NCI-H1092 (cell line): ENCODE measurements at places on chromosomes 4 and X.

GRCh38 chr4:164485136-164485535 is 268.8 kb upstream of the SMIM31 start:
- DNase-seq: no peak

DNA sequence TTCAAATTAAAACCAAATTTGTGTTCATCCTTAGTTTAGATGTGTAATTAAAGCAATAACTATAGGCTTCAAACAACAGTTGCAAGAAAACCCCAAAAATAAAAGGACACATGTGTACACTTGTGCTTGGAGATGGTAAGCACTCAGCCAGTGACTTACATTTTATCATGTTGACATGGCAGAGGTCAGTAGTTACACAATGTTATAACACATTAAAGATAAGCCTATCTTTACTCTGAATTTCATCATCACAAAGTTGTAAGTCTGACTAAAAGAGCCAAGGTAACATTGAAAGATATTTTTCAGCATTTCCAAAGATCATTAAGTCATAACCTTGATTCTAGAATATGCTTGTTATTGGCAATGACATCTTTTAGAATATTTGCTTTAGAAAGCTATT is 98.5 kb upstream of the PNPLA4 start:
- DNase-seq: no peak

- no peak for DNase-seq
Measured at GRCh38 chr4:118825799-118826198, 10.1 kb downstream of the SEC24D start.

DNA sequence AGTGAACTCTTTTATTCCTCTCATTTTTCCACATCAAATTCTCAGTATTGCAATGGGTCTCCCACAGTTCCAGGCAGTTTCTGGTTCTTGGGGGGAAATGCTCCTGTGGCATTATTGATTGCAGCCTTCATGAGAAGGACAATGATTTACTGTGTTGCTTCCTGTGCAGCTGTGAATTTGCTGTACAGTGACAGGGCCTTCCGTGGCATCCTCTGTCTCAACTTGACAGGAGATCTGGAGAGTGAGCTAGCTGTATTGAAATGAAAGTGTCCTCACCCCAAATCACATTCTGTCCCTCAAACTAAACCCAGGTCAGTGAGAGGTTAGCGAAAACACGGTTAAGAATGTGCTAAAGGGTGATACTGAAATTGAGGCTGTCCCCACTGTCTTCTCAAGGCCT is 77.1 kb upstream of the ATOH1 start:
- DNase-seq: no peak

GRCh38 chr4:22941688-22942375 is 249.1 kb downstream of the GBA3 start:
- no peak for DNase-seq

DNA sequence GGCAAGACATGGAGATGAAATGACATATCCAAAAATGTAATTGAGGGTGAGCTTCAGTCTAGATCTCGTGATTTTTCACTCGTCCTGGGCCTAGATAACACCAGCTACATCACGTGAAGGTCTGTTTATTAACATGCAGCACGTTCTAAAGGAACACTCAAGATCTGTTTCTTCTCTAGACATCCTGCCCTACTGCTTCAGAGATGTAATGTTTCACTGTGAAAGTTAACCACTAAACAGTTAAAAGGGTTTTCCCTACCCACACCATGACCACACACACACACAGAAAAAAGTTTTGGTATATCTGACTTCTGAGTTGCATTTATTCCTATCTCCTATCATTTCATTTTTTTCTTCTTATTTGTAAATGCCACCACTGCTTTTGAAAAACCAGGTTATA is 52.3 kb upstream of the SMIM31 start:
- DNase-seq: no peak

- DNase-seq: no peak
Measured at GRCh38 chrX:79368441-79368840, 1.3 kb upstream of the ITM2A start.
